Esophagus mucosa (tissue), 1 donor: ENCODE measurements at places on chromosomes 4 and X.

- ATAC-seq: peak; percentile 53
These were observed 961 bp upstream of the NOCT start for GRCh38 chr4:139014371-139015268.

DNA sequence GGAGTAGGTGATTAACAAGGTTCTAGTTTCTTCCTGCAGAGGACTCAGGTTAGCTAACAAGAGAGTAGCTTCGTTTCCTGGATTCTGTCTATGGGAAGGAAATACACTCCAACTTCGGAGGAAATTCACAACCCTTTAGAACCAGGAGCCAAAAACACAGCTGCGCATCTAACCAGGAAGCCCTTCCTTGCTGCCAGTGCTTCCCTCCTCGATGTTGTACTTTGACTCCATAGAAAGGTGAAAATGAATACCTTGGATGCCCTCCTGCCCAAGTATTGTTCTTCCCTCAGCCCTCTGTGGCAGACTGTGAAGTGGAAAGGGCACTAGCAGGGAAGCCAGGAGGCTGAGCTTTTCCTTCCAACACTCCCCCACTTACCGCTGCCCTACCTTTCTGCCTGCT, 35.1 kb downstream of the AKAP4 start:
- ATAC-seq: no peak

DNA sequence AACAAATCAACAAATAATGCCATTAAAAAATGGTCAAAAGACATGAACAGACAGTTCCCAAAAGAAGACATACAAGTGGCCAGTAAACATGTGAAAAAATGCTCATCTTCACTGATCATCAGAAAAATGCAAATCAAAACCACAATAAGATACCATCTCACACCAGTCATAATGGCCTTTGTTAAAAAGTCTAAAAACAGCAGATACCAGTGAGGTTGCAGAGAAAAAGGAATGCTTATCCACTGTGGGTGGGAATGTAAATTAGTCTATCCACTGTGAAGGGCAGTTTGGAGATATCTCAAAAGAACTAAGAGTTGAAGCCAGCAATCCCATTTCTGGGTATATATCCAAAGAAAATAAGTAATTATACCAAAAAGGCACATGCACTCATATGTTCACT, 668.1 kb upstream of the CPEB2 start:
- no peak for ATAC-seq

- ATAC-seq: no peak
These were observed 510 bp downstream of the HMGB3 start for GRCh38 chrX:150983521-150984168.

GRCh38 chrX:150405576-150405975, 42.5 kb downstream of the MAMLD1 start:
- no peak for ATAC-seq
